Chondrocyte (in vitro differentiated cells): ENCODE measurements at places on chromosomes 11 and 22. TPM values are rescaled to one million over a fixed set of nuclear protein-coding genes. Genes with fewer than 3 reads are reported as not detected.

DNA sequence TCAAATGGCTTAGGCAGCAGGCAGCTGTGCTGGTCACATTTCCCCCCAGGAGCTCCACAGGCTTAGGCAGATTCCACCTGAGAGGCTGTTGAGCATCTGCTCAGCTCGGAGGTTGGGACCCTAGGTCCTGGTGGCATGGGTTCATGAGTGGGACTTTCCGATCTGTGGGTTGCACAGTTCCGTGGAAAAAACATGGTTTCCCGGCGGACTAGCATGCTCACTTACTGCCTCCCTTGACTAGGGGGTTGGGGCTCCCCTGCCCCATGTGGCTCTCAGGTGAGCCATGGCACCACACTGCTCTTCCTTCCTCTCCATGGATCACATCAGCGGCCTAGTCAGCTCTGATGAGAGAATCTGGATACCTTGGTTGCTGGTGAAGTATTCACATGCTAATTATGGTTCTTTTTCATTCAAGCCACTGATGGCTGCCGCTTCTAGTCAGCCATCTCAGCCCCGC is 685.1 kb downstream of the METTL15 start:
- no peak overlapping the region for H3K4me3 ChIP-seq
- peak; percentile 55 for DNase-seq
- no peak overlapping the region for H3K27ac ChIP-seq
- H3K27me3 ChIP-seq: no peaks in the 10 kb centered on the region
- peaks cover 12% of the 10 kb centered on the region for H3K4me1 ChIP-seq

ZNF70 gene
- 11.9 to 12.8 TPM (median 12.1 TPM) in 3 replicates for total RNA-seq

- peak within 1 kb of the TSS; percentile 73 for H3K27ac ChIP-seq
- H3K27me3 ChIP-seq: peaks cover 7% of the 10 kb centered on the region
- peaks cover 14% of the 10 kb centered on the region for H3K4me1 ChIP-seq
- H3K4me3 ChIP-seq: peak within 1 kb of the TSS; percentile 86
- H3K36me3 ChIP-seq: no peaks in the 10 kb centered on the region
Observed at GRCh38 chr22:32204856-32205722, at the start of gene RFPL2. Gene RFPL2, minus strand, starts transcription at chr22:32205073. Its CDS starts 2,622 bp downstream, at chr22:32202451.

DNA sequence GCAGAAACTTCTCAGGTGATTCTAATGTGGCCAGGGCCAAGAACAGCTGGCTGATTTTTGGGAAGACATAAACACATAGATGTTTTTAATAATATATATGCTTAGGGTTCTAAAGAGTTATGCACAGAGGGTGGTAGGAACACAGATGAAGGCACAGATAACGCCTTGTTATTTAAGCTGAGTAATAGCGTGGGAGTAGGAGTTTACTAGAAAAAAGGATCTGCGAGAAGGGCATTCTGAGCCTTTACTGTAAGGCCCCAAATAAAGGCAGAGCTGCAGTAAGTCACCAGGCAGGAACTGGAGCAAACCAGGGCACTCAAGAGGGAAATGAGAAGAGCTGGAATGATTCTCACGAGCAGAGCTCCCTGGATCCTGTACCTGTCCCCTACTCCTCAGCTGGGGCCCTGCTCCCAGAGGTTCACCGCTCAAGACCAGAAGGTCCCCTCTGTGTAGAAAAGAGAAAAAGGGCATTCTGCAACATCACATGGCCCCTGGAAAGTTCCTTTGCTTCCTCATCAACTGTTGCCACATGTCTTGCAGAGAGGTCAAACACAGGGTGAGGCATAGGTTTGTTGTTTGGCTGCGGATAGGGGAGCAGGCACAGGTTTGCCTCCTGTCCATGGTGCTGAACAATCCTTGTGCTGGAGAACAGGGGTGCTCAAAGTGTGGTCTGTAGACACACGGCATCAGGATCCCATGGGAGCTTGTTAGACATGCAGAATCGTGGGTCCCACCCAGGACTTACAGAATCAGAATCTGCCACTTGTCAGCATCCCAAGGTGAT is 125.7 kb downstream of the TENM4 start:
- H3K27me3 ChIP-seq: peaks cover 2% of the 10 kb centered on the region
- peaks cover 9% of the 10 kb centered on the region for H3K4me1 ChIP-seq
- no peaks in the 10 kb centered on the region for H3K36me3 ChIP-seq
- H3K4me3 ChIP-seq: no peak overlapping the region
- DNase-seq: no peak

APOA4 gene
- total RNA-seq: not detected in 3 replicates

SLC25A18 gene
- not detected in 3 replicates for total RNA-seq

- H3K27me3 ChIP-seq: peaks cover 13% of the 10 kb centered on the region
- no peaks in the 10 kb centered on the region for H3K4me1 ChIP-seq
- H3K4me3 ChIP-seq: no peak overlapping the region
- no peaks in the 10 kb centered on the region for H3K36me3 ChIP-seq
- no peak for DNase-seq
- H3K27ac ChIP-seq: no peak overlapping the region
Observed at GRCh38 chr11:34667810-34668582, 47.1 kb downstream of the EHF start.

TRIOBP gene
- total RNA-seq: 47.9 to 49.8 TPM (median 49.5 TPM) in 3 replicates

- no peak overlapping the region for H3K27ac ChIP-seq
- peaks cover 34% of the 10 kb centered on the region for H3K4me1 ChIP-seq
- DNase-seq: no peak
- H3K36me3 ChIP-seq: no peaks in the 10 kb centered on the region
- H3K27me3 ChIP-seq: peaks cover 2% of the 10 kb centered on the region
Observed at GRCh38 chr22:36194385-36194784, 7.2 kb downstream of the APOL4 start.

DNA sequence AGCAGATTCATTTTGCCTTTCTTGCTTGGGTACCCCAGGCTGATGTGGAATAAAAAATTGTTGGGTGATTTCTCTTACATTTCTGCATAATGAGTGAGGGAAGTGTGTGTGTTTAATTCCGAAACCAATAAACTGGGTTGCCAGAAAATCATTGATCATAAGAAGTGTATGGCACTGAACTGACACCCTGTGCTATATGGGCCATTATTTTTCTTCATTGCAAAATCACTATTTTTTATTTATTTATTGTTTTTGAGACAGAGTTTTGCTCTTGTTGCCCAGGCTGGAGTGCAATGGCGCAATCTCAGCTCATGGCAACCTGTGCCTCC is 14.6 kb upstream of the HIKESHI start:
- H3K4me1 ChIP-seq: no peaks in the 10 kb centered on the region
- H3K27me3 ChIP-seq: no peaks in the 10 kb centered on the region
- H3K4me3 ChIP-seq: no peak overlapping the region
- no peak for DNase-seq
- no peak overlapping the region for H3K27ac ChIP-seq

DNA sequence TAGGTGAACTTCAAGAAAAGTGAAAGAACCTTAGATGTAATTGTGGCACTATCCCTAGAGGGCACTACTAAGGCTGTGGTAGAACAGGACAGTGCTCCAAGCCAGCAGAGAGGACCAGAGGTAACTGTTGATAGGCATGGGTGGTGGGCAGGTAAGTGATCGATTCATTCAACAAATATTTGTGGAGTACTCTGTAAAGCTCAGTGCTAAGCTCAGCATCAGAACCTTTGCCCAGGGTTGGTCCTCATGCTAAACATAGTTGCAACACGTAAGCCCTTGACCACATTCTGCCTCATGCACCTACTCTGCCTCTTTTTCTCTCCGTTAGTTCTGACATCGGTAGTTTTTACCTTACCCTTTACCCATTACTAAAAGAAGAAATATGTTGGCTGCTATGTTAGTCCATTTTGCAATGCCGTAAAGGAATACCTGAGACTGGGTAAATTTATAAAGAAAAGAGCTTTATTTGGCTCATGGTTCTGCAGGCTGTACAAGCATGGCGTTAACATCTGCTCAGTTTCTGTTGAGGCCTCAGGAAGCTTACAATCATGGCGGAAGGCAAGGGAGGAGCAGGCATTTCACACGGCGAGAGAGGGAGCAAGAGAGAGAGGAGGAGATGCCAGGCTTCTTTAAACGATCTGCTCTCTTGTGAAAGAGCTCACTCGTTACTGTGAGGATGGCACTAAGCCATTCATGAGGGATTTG is 18.4 kb upstream of the NNMT start:
- H3K27ac ChIP-seq: no peak overlapping the region
- peaks cover 34% of the 10 kb centered on the region for H3K27me3 ChIP-seq
- no peak for DNase-seq
- H3K4me1 ChIP-seq: peaks cover 17% of the 10 kb centered on the region
- no peak overlapping the region for H3K4me3 ChIP-seq
- no peaks in the 10 kb centered on the region for H3K36me3 ChIP-seq

GLYATL2 gene
- 0.35 TPM in 1 of 3 replicates, not detected in the others for total RNA-seq

DNA sequence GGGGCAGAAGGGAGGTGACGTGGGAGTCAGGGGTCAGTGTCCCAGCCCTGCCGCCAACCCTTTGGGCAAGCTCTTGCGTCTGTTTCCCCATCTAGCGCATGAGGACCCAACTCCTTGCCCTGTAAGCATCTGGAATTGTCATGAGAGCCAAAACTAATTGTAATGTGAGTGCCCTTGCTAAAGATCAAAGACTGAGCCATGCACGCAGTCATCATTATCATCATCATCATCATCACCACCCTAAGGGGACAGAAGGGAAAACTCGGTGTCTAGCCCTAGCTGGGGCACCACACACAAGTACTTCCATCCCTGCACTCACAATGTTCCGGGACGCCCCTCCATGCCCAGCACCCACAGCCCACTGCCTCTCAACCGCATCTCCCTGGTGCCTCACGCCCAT is 2.5 kb downstream of the LIF start:
- H3K27ac ChIP-seq: no peak overlapping the region
- peak overlapping the region; percentile 98 for H3K4me3 ChIP-seq
- no peaks in the 10 kb centered on the region for H3K27me3 ChIP-seq
- DNase-seq: no peak
- no peaks in the 10 kb centered on the region for H3K36me3 ChIP-seq

DNA sequence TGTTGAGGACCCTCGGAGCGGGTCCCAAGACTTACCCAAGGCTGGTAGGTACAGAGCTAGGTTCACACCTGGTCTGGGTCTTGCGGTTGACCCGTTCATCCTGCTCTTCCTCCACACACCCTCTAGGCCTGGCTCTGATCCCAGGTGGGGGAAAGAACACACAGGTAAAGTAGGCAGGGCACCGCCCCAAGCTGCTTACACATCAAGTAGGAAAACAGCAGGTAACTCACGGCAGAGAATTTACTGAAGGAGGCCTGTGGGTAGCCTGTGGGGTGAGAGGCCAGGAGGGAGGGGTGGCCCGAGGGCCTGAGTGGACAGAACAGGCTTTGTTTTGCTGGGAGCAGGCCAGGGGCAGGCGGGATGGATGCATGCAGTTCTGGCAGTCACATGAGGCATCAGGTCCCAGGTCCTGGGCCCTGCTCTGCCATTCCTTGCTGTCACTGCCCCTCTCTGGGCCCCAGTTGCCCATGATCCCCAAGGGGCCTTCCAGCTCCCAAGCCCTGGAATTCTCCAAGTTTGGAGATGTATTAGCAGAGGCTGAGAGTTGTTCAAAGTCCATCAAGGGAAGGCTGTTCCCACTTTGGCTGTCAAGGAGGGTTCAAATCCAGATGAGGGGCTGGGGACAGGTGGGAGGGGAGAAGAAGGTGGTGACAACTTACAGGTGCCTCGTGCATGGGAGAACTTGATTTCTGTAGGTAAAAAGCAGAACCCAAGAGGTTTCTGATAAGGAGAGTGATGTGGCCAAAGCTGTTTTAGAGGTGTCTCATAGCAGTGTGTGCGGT is 5.7 kb downstream of the TSKU start:
- peaks cover 8% of the 10 kb centered on the region for H3K36me3 ChIP-seq
- H3K4me1 ChIP-seq: peaks cover 87% of the 10 kb centered on the region
- H3K27ac ChIP-seq: no peak overlapping the region
- H3K27me3 ChIP-seq: no peaks in the 10 kb centered on the region

ATF4 gene
- total RNA-seq: 128 to 541 TPM (median 513 TPM) in 3 replicates

- no peak for DNase-seq
- H3K27ac ChIP-seq: no peak overlapping the region
- no peak overlapping the region for H3K4me3 ChIP-seq
- H3K27me3 ChIP-seq: no peaks in the 10 kb centered on the region
- peaks cover 40% of the 10 kb centered on the region for H3K4me1 ChIP-seq
Observed at GRCh38 chr11:14409891-14410290, 50.9 kb upstream of the RRAS2 start.

H19 gene
- 2,704 to 5,485 TPM (median 2,760 TPM) in 3 replicates for total RNA-seq

GRCh38 chr11:130441719-130442118 is 6.7 kb upstream of the ADAMTS15 start:
- H3K27ac ChIP-seq: no peak overlapping the region
- no peaks in the 10 kb centered on the region for H3K27me3 ChIP-seq
- H3K36me3 ChIP-seq: no peaks in the 10 kb centered on the region

NRXN2 gene
- 1.1 to 3.0 TPM (median 1.8 TPM) in 3 replicates for total RNA-seq

TEX12 gene
- 0.75 TPM in 1 of 3 replicates, not detected in the others for total RNA-seq

PHOX2A gene
- total RNA-seq: not detected in 3 replicates

NFAM1 gene
- total RNA-seq: not detected in 3 replicates

DNA sequence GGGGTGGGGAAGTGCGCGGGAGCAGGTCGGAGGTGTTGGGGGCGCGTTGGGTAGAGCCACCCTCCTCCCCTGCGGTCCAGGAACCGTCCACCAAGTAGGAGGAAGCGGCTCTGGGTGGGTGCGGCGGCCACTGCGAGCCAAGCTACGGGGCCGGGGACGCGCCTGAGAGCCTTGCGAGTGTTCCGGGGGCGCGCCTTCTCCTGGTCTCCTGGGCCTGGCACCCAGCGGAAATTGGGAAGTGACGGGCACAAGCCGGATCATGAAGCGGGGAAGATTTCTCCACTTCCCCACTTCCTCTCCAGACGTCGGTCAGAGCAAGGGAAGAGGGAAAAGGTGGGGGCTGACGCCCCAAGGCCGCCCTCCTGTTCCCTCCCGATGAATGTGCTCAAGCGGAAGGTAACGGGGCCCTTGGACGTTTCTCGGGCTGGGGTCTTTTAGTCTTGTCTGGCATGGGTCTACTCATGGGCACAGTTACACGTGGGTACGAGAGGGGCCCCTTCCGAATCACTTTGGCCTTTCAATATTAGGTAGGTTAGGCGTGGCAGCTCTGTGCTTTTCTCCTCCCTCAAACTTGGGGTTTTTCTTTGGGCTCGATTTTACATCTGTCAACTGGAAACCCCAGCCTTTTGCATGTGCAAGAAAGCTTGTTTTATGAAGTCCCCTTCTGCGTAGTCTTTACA is 865 bp downstream of the RBM14 start:
- H3K4me3 ChIP-seq: peak overlapping the region; percentile 96
- peaks cover 42% of the 10 kb centered on the region for H3K4me1 ChIP-seq
- peak overlapping the region; percentile 100 for H3K27ac ChIP-seq
- H3K36me3 ChIP-seq: peaks cover 4% of the 10 kb centered on the region
- DNase-seq: peak; percentile 93
- H3K27me3 ChIP-seq: no peaks in the 10 kb centered on the region

ROM1 gene
- 2.4 to 5.8 TPM (median 3.5 TPM) in 3 replicates for total RNA-seq

DNA sequence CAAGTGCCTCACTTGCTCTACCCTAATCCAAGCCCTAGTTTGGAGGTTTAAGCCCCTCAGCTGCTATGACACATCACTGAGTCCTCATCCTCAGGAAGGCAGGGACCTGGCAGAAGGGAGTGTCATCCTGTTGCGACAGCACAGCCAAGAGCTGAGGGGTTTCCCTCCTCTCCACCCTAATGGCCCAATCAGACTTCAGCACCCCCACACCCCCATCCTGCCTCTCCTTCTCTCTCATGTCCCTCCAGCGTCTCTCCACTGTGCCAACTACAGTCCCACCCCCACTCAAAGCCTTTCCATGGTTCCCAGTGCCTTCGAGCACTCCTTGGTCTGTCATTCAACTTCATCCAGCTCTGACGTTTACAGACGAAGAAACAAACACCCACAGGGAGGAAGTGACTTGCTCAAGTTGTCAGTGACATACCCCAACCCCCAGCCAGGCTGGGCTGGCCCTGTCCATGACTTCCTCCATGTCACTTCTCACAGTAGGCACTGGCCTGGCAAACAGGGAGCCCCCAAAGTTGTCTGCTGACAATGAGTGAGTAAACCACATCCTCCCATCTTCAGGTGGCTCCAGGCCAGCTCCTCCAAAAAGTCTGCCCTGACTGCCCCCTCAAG is 15.6 kb downstream of the ARAP1 start:
- H3K27me3 ChIP-seq: no peaks in the 10 kb centered on the region
- DNase-seq: no peak
- peaks cover 30% of the 10 kb centered on the region for H3K4me1 ChIP-seq
